ENCODE measurements at places on chromosomes 2 and 18.

DNA sequence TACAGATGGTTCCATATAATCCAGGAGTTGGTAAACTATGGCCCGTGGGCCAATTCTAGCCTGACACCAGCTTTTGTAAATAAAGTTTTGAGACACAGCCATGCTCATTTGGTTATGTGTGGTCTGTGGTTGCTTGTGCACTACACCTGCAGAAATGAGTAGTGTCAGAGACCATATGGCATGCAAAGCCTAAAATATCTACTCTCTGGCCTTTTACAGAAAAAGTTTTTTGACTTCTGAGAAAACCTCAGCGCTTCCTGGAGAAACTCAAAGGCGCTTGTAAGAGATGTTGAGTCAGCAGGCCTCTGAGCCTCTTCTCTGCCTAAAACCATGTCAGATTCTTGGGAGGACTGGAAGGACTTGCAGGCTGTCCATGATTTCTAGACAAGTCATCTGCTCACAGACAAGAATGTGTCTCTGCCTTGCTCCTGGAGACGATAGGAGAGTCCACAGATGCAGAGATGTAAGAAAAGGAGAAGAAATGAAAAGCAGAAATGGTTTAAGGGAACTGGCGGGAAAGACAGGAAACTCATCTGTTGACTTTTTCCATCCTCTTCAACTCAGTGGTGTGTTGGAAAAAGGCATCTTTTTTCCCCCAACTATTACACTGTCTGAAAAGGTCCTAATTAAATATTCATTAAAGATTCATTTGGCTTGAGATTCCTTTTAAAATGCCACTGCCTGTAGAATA lies 5.2 kb downstream of the TTC39C start:
- peak overlapping the region; percentile 43 for H3K27ac ChIP-seq
- H3K27me3 ChIP-seq, result no peaks in the 10 kb centered on the region
- H3K4me1 ChIP-seq, result peaks cover 74% of the 10 kb centered on the region
- H3K4me3 ChIP-seq, result no peak overlapping the region
- peaks cover 11% of the 10 kb centered on the region for H3K36me3 ChIP-seq
- peak; percentile 80 for DNase-seq

GRCh38 chr2:196985511-196986183 lies 59.1 kb upstream of the PGAP1 start:
- no peaks in the 10 kb centered on the region for H3K4me1 ChIP-seq
- H3K36me3 ChIP-seq, result peaks cover 21% of the 10 kb centered on the region
- DNase-seq, result no peak
- no peak overlapping the region for H3K4me3 ChIP-seq
- no peaks in the 10 kb centered on the region for H3K27me3 ChIP-seq

DNA sequence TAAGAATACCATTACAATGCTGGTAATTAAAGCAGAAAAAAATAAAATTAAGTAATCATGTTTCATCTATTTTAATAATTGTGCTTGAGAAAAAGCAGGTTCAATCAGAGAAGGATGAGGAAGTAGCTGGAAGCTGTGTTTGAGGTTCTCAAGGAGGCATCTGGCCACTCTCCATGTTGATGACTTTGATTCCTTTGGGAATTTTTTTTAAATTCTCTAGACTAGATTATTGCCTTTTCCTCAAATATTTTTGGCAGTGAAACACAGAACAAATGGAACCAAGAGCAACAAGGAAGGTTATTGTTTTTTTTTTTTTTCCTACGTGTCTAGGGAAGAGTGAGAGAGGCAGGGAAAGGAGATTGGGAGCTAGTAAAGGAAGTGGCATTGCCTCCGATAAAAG lies 99.9 kb upstream of the NRP2 start:
- H3K27me3 ChIP-seq, result no peaks in the 10 kb centered on the region
- no peaks in the 10 kb centered on the region for H3K4me1 ChIP-seq
- H3K36me3 ChIP-seq, result no peaks in the 10 kb centered on the region
- H3K4me3 ChIP-seq, result no peak overlapping the region
- DNase-seq, result no peak
- H3K27ac ChIP-seq, result no peak overlapping the region

- no peak overlapping the region for H3K4me3 ChIP-seq
- peaks cover 8% of the 10 kb centered on the region for H3K4me1 ChIP-seq
- no peak for DNase-seq
- no peaks in the 10 kb centered on the region for H3K27me3 ChIP-seq
- H3K27ac ChIP-seq, result no peak overlapping the region
Measured at GRCh38 chr2:101401326-101401665, 14.0 kb upstream of the CREG2 start.

DNA sequence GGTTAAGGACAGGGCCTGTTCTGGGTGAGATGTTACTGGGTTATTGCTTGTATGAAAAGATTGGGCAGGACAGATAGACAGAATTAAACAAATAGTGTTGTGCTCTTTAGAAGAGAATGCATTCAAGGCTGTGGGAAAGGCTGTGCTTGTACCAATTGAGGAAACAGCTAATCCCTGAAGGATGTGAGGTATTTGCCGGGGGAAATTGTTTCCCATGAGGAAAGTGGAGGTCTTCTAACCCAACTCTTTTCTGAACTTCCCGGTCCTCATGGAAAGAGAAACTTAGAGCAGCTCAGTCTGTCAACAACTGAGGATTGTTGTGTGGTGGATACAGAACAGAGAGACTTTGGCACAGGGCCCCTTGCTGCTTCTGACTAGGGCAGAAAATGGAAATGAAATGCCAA lies 9.5 kb downstream of the SLC1A4 start:
- H3K27me3 ChIP-seq, result no peaks in the 10 kb centered on the region
- no peaks in the 10 kb centered on the region for H3K36me3 ChIP-seq
- H3K27ac ChIP-seq, result no peak overlapping the region

GRCh38 chr18:13376841-13377351 lies 158.3 kb downstream of the LDLRAD4 start:
- peaks cover 13% of the 10 kb centered on the region for H3K4me1 ChIP-seq
- no peak overlapping the region for H3K27ac ChIP-seq
- H3K27me3 ChIP-seq, result no peaks in the 10 kb centered on the region
- no peak overlapping the region for H3K4me3 ChIP-seq

- peaks cover 3% of the 10 kb centered on the region for H3K4me1 ChIP-seq
- no peak for DNase-seq
- H3K27ac ChIP-seq, result no peak overlapping the region
- H3K27me3 ChIP-seq, result no peaks in the 10 kb centered on the region
- H3K36me3 ChIP-seq, result no peaks in the 10 kb centered on the region
Measured at GRCh38 chr2:112607680-112608438, 23.4 kb downstream of the CHCHD5 start.

- H3K4me1 ChIP-seq, result no peaks in the 10 kb centered on the region
- no peaks in the 10 kb centered on the region for H3K36me3 ChIP-seq
- no peak overlapping the region for H3K27ac ChIP-seq
- no peak overlapping the region for H3K4me3 ChIP-seq
Measured at GRCh38 chr18:75041586-75041985, 167.4 kb downstream of the PTGR3 start.

Data from natural killer cell (primary cell).